Myocyte (in vitro differentiated cells): ENCODE measurements at places on chromosomes 4 and X. TPM values are rescaled to one million over a fixed set of nuclear protein-coding genes. Genes with fewer than 3 reads are reported as not detected.

SERPINA7 gene
- not detected in 2 replicates for total RNA-seq

TECRL gene
- not detected in 2 replicates for total RNA-seq

AFM gene
- total RNA-seq = not detected in 2 replicates

UNC5C gene
- total RNA-seq = 0.31 and 0.35 TPM in 2 replicates

RHOXF1 gene
- not detected in 2 replicates for total RNA-seq

GAGE12J gene
- not detected in 2 replicates for total RNA-seq

RTL9 gene
- 0.52 and 1.2 TPM in 2 replicates for total RNA-seq

NAT8L gene
- 8.2 and 8.9 TPM in 2 replicates for total RNA-seq

TMEM128 gene
- total RNA-seq = 16.9 and 18.5 TPM in 2 replicates

NMU gene
- total RNA-seq = not detected in 2 replicates

ASMT gene
- total RNA-seq = not detected in 2 replicates

PPAT gene
- total RNA-seq = 14.5 and 14.8 TPM in 2 replicates

SCD5 gene
- total RNA-seq = 33.6 and 45.0 TPM in 2 replicates

TNIP3 gene
- not detected in 2 replicates for total RNA-seq

CD99L2 gene
- 49.5 and 50.5 TPM in 2 replicates for total RNA-seq
